ENCODE measurements at places on chromosomes 7 and 10.
A peak's percentile ranks its signal among the peaks of the same experiment; 100 is the strongest.

DNA sequence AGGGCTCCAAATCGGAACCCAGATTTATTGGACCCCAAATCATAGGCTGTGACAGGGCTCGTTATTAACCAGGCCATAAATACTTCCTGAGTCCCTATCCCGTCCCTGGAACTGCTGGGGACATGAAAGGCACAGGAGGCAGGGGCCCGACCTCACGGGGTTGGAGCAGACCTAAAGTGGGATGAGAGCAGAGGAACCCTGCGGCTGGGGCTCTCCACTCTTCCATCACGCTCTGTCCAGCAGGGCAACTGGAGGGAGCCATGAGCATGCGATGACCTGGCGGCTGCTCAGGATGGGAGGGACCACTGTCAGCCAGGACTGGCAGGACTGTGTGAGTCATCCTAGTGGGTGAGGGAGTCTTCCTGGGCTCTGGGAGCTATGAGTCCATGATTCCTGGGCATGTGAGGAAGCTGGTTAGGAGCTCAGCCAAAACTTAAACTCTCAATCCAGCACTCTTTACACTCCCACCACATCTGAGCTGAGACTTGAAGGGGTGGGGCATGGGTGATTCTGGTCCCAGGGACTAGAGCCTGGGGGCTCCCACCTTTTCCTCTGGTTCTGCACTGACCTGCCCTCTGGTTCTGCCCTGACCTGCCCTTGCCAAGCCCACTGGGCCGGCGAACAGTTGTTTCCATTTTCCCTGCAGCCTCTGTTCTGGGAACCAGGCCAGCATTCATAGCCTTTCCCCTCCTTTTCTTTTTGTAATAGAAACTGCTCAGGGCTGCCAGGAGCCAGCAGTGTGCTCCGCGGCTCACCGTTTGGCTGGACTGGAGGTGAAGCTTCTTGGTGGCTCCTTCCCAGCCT, 47.1 kb downstream of the SYPL1 start:
- peak; percentile 91 for DNase-seq

- DNase-seq: no peak
These were observed 63.1 kb upstream of the ICA1 start for GRCh38 chr7:8325067-8325466.

GRCh38 chr10:104349623-104350126, 4.0 kb upstream of the CFAP58 start:
- DNase-seq: no peak

DNA sequence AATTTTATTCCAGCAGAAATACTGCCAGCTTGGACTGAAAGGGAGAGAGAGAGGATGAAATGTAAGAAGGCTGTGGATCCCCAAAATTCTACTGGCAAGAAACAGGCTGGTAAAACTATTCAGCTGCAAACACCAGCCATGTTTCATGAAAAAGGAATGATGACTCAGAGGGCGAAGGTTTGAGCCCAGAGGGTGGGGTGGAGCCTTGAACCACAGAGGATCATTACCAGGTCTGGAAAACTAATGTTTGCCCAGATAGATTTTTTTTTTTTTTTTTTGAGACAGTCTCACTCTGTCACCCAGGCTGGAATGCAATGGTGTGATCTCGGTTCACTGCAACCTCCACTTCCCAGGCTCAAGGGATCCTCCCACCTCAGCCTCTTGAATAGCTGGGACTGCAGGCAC, 41.7 kb upstream of the NRF1 start:
- DNase-seq: peak; percentile 88

DNA sequence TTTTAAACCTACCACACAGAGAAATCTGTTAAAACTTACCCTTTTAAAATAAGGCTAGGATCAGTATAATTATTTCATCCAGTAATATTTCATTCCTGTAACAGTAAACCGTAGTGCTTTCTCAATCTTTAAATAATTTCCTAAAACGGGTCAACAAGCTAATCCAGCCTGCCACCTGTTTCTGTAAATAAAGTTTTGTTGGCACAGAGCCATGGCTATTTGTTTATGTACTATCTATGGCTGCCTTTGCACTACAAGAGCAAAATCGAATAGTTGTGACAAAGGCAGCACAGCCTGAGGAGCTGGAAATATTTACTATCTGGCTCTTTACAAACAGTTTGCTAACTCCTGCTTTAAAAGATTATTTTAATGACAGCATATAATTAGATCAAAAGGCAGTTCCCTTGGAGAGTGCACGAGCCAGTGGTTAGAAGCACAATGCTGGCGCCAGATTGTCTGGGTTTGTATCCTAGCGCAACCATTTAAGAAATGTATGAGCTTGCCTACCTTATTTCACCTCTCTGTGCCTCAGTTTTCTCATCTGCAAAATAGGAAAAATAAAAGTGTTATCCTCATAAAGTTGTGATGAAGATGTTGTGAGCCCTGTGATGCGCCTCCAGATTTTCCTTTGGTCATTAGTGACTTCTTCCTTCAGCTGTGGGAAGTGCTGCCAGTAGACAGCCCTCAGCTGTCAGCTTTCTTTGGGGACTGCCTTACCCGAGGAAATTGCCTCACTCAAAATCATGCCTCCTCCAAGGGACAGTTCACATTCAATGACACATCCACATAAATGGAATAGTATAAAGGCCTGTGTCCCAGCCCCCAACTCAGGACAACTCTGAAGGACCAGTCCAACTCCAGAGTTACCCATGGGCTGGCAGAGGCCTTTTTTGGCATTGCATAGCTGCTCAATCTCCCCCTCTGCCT, 11.8 kb upstream of the MIOS start:
- no peak for DNase-seq

- DNase-seq: no peak
These were observed 14.6 kb upstream of the AZGP1 start for GRCh38 chr7:99990460-99990852.

DNA sequence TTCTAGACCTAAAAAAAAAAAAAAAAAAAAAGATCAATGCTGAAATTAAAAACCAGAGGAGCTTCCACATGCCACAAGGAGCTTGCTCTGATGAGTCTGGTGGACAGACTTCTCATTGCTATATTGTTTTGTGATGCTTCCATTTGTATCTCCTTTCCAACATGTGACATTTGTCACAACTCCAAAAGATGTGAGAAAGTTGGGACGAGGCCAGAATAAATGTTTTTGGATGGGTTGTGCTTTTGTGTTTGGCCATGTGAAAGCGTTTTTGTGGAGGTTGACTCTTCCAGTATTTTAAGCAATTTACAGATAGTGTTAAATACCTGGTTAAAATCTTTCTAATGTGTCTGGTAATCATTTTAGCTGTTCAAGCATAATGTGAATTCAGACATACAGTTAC, 280.1 kb downstream of the SKAP2 start:
- DNase-seq: no peak

- DNase-seq: no peak
These were observed 266.6 kb upstream of the GNAI1 start for GRCh38 chr7:79868010-79868409.

DNA sequence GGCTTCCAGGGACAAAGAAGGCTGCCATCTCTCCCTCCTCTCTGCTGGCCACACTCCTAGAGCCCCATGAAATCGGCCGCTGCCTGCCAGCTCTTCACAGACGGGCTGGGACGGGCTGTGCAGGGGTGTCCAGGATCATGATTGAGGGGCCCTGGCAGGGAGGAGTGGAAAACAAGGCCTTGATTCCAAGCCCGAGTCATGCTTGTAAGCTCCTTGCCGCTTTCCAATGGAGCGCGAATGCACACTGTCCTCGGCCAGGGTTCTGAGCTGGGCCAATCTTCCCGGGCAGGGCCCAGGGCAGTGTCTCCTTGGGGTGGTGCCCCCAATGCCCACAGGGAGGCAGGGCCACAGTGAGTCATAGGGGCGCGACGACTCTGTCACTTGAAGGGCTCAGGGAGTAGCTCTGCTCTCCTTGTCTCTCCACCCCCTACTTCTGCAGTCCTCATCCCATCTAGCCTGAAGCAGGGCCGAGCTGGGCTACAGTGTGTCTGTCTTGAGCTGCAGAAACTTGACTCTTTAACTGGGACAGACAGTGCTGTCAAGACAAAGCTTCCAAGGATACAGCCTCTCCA, 186.2 kb upstream of the SVIL start:
- DNase-seq: no peak

DNA sequence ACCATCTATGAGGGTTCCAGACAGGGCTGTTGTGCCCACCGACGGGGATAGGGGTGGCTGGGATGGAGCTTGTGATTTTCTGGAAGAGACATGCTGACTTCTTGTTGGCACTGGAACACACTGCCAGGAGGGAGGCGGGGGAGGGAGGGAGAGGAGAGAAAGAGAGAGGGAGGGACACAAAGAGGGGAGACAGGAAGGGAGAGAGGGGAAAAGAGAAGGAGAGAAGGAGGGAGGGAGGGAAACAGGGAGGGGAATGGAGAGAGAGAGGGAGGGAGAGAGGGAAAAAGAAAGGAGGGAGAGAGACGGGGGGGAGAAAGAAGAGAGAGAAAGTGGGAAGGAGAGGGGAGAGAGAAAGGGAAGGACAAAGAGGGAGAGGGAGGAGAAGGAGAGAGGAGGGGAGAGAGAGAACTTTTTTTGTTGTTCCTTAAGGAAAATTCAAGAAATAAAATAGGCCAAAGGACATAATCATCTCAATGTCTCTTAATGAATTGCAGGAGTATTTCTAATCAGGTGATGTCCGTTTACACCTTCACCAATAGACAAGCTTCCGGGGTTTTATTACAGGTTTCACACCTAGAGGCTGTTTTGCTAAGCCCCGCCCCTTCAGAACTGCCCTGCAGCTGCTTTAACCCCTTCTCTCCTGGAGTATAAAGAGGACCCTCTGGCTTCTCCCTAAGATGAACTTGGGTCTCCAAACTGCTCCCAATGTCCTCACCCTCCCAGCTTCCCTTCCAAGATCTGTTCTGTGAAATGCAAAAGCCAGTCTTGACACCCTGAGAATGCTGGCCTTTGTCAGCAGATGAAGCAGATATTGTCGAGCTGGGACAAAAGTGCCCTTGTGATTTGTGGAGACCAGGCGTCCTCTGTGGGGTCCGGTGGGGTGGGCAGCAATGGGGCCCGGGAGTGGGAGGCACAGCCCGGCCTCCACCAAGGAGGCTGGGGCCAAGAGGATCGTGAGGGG, 82.0 kb upstream of the GTF2IRD1 start:
- DNase-seq: no peak

DNA sequence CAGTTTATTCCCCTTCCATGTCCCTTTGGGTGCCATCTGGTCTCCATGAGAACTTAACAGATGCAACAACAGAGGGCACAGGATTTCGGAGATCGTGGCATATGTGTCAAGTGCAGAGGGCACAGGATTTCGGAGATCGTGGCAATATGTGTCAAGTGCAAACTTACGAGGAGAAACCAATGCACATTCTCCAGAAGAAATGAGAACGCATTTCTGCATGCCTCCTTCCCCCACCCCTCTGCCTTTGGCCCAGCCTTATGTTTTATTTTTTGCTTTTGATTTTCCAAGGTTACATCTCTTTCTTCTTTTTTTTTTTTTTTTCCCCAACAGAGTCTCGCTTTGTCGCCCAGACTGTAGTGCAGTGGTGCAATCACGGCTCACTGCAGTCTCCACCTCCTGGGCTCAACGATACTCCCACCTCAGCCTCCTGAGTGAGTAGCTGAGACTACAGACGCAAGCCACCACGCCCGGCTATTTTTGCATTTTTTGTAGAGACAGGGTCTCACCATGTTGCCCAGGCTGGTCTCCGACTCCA, 586 bp upstream of the ANKRD26 start:
- no peak for DNase-seq

DNA sequence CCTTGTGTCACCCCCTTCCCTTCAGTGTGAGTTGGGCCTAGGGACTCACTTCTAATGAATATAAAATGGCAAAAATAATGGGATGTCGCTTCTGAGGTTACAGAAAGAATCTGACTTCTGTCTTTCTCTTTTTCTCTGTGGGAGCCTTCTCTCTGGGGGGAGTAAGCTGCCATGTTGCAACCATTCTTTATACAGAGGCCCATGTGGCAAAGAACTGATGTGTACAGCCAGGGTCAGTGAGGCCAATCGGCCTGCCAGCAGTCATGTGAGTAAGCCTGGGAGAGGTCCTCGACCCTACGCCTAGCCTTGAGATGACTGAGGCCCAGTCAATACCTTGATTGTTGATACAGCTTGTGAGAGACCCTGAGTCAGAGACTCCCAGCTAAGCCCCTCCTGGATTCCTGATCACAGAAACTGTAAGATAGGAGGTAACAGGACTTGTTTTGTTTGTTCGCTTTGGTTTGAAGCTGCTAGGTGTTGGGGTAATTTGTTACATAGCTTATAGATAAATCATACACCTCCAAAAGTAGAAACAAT, 1.7 kb downstream of the TCAF1 start:
- DNase-seq: no peak

- DNase-seq: no peak
These were observed 16.4 kb downstream of the AOAH start for GRCh38 chr7:36707898-36708297.

DNA sequence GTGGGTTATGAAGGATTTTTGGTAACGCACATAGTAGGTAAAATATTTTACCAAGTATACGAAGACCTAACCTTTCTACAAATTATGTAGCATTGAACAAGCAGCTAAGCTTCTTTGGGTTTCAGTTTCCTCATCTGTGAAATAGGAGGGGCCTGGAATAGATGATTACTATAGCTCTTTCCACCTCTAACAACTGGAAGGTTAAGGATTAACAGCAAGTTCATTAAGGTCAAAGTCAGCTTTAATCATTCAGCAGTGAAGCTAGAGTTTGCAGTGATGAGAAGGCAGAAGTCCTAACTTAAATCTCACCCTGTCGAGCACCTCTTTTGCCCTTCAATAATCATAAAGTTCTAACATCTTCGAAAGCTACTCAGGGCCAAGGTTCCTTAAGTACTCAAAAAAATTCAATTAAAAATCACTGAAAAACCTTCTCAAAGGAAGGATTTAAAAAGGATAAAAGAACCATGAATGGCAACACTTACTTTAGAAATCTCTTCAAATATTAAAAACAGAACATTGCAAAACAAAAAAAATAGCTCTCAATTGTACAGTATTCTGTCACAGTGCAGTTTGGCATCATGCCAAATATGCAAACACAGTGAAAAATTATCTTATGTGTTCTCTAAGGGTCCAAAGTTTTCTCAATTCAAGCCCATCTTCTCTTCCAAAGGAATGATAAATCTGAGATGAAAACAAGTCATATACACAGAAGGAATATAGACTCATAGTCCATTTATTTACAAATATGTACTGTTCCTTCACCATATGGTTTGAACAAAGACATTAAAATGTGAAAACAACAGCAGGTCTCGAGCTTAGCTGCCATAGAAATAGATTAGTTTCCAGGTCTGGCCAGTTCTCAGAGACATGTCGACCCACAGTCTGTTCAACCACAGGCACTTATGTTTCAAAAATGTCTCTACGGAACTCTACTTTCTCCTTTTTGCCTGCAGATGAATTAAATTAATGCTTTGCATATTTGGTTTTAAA, 152.0 kb upstream of the SLC13A1 start:
- DNase-seq: no peak

- DNase-seq: no peak
These were observed 274.7 kb upstream of the HGF start for GRCh38 chr7:82044497-82045080.

DNA sequence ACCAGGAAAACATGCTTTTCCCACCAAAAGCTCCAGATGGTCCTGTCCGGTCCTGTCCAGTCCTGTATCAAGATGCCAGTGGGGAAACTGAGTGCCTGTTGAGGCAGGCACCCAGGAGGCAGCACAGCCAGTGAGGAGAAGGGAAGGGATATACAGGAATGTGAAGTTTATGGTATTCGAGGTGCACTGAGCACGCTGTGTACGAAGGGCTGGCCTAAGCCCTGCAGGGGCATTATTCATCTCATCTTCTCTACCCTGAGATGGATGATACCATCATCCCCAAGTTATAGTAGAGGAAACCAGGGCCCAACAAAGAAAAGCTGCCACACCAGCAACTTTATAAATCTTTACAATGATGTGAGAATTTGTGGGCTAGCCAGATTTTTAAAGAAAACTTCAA, 23.4 kb upstream of the FXYD4 start:
- no peak for DNase-seq

GRCh38 chr7:129502708-129503685, 666 bp downstream of the SMKR1 start:
- DNase-seq: no peak
